GM12864 (cell line): ENCODE measurements at places on chromosomes 6 and 20.

- no peak for DNase-seq
Observed at GRCh38 chr6:124655866-124656265, 306.4 kb upstream of the RNF217 start.

GRCh38 chr6:4351520-4352321 lies 216.3 kb upstream of the ECI2 start:
- DNase-seq, result no peak

DNA sequence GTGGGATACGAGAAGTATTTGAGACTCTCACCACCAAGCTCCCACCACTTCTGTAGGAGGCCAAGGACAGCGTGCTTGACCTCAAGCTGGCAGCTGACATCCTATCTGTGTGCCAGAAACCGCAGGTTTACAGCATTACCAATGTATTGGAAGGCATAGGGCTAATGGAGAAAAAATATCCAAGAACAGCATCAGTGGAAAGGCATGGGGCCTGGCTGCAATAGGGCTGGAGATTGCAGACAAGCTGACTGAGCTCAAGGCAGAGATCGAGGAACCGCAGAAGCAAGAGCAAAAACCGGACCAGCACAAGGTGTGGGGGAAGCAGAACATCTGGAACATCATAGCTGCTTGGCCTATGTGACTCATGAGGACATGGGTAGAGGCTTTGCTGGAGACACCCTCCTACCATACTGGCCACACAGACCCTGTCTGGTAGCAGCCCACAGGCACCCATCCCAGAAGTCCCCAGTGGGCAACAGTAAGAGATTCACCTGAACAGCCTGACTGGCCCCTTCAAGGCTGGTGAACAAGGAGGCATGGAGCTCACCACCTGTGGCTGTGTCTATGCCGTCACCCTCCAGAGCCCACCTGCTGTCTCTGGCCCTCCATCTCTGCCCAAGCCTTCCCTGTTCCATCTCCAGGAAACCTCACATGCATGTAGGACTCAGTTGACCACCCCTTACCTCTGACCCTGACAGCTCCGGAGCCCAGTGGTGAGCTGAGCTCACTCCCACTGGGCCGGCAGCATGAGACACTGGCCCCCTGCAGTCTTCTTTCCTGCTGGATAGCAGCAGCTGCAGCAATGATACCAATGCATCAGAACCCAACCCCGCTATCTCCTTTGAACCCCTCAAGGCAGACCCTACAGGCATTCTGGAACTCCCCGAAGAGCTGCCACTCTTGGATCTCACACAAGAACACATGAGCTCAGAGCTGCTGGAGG lies 171.1 kb downstream of the KIF6 start:
- no peak for DNase-seq

DNA sequence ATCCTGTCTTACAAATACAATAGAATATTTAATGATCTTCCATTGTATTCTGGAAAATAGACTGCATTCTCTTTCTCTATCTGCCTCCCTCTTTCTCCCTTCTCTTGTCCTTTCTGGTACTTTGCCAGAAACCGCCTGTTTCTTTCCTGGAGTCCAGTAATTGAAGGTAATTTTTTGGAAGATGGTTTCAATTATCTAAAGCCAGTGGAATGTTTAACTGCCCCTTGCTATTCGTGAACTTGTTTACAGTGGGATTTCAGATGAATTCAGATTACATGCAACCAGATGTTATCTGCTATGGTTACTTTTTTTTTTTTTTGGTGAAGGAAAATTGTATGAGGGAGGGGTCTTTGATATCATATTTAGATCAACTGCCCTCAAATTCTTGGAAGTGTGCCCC lies 655.5 kb upstream of the FLRT3 start:
- no peak for DNase-seq

DNA sequence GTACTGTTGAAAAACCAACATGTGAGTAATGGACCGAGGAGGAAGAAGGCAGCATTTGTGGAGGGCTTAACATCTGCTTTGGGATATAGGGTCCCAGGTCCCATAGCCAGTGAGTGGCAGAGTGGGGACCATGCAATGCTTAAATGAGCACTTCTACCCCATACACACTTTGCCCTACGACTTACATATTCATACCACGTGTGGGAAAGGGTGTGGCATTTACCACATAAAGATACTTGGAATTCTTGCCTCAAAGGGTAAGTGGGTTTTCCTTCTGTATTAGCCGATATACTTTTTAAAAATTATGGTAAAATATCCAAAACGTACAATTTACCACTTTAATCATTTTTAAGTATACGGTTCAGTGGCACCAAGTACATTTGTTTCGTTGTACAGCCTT lies 199.3 kb downstream of the BACH2 start:
- no peak for DNase-seq

GRCh38 chr20:5297280-5298004 lies 19.3 kb downstream of the PROKR2 start:
- DNase-seq, result no peak

GRCh38 chr6:14734416-14735340 lies 511.2 kb upstream of the JARID2 start:
- peak; percentile 65 for DNase-seq

GRCh38 chr6:5850848-5851255 lies 155.9 kb downstream of the NRN1 start:
- no peak for DNase-seq

- no peak for DNase-seq
Observed at GRCh38 chr20:45041464-45042337, 59.2 kb downstream of the KCNS1 start.

DNA sequence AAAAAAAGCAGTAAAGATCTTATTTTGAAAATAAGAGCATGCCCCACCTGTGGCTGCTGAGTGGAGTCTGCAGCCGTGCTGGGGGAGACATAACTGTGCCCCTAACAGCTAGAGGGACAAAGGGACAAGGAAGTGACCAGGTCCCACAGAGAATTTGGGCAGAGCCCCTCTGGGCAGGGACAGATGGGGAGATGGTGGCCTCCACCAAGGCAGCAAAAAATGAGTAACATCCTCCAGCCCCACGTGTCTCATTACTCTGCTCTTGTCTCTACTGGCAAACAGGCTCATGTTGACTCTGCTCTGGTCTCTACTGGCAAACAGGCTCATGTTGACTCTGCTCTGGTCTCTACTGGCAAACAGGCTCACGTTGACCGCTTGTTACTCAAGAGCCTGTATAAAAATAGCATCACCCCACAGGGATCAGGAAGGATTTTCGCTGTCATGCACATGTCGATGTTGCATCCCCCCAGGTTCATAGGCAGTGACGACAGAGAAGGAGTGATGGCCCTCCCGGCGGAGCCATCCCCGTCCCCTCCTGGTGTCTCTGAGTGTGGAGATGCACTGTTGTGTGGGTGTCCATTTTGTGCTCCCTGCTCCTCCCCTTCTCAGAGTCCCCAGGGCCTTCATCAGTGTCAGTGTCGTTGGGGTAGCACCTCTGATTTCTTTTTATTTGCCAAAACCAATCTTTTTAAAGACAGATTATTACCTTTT lies 17.3 kb upstream of the PCMTD2 start:
- no peak for DNase-seq

GRCh38 chr20:62480318-62480717 lies 4.5 kb upstream of the GATA5 start:
- DNase-seq, result no peak

DNA sequence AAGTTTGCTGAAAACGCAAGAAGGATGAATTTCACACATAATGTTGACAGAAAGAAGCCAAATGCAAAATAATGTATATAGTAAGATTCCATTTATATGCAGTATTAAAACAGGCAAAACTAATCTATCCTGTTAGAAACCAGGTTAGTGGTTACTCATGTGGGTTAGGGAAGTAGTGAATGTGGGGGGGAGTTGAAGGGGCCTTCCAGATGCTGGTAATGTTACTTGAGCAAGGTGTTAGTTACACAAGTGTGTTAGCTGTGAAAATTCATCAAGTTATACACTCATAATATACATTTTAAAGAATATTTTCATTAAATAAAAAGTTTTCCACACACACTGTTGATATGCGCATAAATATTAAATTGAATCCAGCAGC lies 29.8 kb downstream of the USP45 start:
- DNase-seq, result no peak

DNA sequence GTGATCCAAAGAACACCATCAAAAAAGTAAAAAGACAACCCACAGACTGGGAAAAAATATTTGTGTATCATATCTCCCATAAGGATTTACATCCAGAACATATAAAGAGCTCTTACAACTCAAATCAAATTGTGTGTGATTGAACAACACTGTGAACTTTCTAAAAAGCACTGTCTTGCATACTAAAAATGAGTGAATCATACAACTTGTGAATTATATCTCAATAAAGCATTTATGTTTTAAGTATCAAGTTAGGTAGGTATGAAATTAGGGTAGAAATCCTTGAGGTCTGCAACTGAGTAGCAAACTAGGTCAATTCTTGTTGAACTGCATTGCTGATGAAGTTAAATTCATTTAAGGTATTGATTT lies 14.1 kb downstream of the SAMHD1 start:
- DNase-seq, result no peak

- no peak for DNase-seq
Observed at GRCh38 chr6:166156942-166157341, 10.7 kb downstream of the TBXT start.

DNA sequence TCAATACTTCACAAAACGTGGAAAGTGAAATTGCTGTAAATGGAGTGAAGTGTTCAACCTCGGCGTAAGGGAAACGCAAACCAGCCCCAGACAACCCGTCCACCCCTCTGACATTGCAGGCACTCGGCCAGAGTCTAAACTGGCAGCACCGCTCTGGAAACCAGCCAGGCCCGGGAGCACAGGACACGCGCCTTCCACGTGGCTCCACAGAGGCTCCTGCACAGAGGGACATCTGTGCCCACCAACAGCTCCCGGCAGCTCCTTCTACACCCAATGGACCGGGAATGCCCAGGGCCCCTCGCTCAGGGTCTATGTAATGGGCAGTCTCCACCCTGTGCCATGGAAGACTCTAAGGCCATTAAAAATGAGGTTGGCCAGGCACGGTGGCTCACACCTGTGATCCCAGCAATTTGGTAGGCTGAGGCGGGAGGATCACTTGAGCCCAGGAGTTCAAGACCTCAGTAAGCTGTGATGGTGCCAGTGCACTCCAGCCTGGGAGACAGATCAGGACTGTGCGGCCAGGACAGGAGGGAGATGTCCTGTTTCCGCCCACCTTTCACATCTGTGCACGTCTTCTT lies 3.4 kb upstream of the HELZ2 start:
- DNase-seq, result no peak

GRCh38 chr20:9616833-9617461 lies 102.6 kb downstream of the LAMP5 start:
- peak; percentile 38 for DNase-seq

- no peak for DNase-seq
Observed at GRCh38 chr6:22575190-22575589, 5.8 kb downstream of the HDGFL1 start.

DNA sequence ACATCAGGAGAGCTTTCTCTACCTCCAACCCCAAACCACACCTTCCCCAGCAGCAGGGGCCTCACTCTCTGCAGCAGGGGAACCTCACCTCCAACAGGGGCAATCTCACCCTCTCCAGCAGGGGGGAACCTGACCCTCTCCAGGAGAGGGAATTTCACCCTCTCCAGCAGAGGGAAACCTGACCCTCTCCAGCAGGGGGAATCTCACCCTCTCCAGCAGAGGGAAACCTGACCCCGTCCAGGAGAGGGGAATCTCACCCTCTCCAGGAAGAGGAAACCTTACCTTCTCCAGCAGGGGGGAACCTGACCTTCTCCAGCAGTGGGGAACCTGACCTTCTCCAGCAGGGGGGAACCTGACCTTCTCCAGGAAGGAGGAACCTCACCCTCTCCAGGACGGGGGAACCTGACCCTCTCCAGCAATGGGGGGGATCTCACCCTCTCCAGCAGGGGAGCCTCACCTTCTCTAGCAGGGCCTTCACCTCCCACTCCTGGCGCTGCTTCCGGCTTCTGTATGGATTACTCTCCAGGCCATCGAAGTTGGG lies 3.1 kb downstream of the B3GALT4 start:
- DNase-seq, result no peak

DNA sequence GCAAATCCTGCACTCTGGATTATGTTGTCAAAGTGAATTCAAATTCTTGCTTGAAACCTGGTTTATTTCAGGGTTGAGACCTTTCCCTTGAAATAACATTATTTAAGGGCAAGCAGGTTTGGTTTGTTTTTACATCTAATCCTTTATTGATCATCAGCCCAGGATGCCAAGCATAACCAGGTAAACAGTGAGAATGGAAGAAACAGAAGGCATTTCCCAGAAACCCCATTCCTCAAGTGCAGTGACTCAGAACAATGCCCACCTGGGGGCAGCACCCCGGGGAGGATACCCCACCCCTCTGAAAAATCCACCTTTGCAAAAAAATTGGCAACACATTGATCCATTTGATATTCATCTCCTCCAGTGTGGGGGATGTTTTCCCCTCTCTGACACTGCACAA lies 32.5 kb downstream of the POFUT1 start:
- no peak for DNase-seq

DNA sequence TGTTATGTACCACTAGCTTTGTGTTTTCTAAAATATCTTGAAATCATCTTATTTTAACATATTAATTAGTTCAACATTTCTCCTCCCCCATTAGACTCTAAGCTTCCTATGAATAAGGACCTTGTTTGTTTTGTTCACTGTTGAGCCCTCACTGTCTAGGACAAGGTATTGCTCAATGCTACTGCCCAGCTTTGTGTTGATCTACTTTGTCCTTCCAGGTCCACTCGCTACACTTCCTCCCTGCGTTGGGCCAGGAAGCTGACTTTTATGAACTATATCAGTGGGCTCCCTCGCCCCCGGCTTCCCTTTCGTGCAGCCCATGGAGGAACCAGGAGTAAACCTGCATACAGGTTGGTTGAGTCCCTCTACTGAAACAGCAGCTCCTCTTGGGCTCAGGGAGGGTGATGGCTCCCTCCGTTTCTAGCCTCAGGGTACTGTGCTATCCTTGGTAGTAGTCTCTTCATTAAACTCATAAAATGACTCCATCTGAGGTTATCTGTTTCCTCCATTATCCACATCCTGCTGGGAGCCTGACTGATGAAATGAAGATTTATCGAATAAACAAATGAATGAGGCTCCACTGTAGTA lies 272.5 kb downstream of the CLIC5 start:
- no peak for DNase-seq

- no peak for DNase-seq
Observed at GRCh38 chr6:123508290-123508689, 128.5 kb downstream of the TRDN start.

DNA sequence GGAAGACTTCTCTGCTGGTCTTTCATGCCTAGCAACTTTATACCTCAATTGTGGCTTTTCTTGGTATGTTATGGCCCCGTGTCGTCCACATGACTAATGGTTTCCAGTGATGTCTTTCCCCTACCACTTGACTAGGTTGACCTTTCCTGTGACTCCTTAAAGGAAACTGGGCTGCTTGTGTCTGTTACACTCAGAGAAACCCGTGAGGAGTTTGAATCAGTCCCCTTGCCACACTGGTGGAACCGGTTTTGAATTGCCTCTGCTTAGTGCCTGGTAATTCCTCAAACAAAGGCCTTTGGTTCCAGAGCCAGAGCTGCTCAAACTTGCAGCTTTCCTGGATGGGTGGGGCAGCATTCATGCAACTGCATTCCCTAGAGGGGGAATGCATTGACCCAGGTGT lies 21.9 kb downstream of the ECT2L start:
- DNase-seq, result no peak
